ENCODE measurements at places on chromosomes 5 and 9.

- DNase-seq, result no peak
Observed at GRCh38 chr9:118463419-118463818, 759.2 kb downstream of the TLR4 start.

DNA sequence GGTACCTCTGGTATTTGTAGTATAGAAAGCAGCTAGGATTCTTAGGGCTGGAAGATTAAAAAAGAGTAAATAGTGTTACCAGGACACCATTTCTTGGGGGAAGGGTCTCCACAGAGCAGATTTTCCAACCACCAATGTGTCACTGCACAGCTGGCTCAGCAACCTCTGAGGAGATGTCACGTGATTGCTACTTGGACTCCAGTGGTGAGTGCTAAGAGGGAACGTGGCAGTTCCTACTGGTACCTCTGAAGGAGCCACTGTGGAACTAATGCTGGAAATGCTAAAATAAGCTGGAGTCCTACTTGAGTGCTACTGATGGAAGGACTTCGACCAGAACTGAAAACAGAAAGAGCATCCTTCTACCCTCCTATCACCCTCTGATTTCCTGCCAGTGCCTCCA lies 36.1 kb upstream of the SPDL1 start:
- DNase-seq, result no peak

DNA sequence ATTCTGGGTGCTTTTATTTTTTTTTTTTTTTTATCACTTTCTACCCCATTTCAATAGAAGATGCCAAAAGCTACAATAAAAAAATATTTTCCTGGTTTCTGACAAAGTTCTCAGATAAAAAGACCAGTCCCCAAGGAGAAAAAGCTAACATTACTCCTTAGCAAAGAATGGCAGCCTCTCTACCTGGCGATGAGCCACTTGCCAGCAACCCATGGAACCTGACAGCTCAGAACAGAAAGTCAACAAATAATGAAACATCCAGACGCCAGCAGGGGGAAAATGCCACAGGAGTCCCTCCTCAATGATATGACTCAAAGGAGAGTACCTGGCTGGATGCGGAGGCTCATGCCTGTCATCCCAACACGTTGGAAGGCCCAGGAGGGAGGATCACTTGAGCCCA lies 123.2 kb downstream of the MYO10 start:
- DNase-seq, result no peak

DNA sequence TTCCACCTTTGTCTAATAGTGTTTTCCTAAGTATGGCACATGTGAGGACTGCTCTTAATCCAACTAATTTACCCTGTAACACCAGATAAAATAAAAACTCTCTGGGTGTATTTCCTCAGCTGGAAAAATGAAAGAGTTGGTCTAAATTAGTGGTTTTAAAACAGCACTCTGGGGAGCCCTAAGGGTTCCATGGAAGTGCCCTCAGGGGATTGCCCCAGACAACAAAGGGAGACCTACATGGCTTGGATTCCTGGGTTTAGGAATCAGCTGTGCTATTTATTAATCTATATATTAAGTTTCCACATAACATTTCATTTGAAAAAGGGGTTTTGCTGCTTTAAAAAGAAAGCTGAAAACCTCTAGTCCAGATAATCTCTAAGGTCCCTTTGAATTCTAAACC lies 20.2 kb downstream of the ADAMTS6 start:
- no peak for DNase-seq

Measured in amniotic stem cell (primary cell).